CD4-positive, alpha-beta T cell treated with Interferon alpha-2 for 1 hour (primary cell): ENCODE measurements at places on chromosomes 3 and 15.

DNA sequence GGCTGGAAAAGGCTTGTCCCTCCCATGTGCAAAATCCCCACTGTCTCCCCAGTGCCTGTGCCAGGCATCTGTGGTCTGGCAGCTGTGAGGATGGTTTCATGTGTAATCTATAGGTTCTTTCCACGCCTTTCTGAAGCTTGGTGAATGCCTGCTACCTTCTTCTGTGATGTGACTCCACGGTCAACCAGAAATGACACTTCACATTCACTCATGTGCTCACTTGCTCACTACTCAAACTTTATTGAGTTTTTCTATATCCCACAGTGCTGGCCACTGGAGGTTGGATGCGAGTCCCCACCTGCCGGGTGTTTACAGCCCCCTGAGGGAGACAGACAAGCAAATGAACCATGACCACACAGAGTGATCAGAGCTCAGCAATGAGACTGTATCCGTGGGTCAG, 27.9 kb upstream of the TLE3 start:
- DNase-seq: no peak

- no peak for DNase-seq
These were observed 57.4 kb upstream of the ICE2 start for GRCh38 chr15:60536314-60536713.

GRCh38 chr3:13162549-13163320, 89.5 kb upstream of the IQSEC1 start:
- no peak for DNase-seq

GRCh38 chr3:153130312-153130977, 31.6 kb upstream of the RAP2B start:
- no peak for DNase-seq
